ENCODE measurements at places on chromosomes 12 and 14.

GRCh38 chr12:59383079-59383822 lies 212.6 kb upstream of the SLC16A7 start:
- no peak for DNase-seq

GRCh38 chr12:32881702-32882101 lies 14.9 kb downstream of the PKP2 start:
- DNase-seq, result no peak

GRCh38 chr12:94749455-94749854 lies 99.1 kb upstream of the TMCC3 start:
- DNase-seq, result no peak

DNA sequence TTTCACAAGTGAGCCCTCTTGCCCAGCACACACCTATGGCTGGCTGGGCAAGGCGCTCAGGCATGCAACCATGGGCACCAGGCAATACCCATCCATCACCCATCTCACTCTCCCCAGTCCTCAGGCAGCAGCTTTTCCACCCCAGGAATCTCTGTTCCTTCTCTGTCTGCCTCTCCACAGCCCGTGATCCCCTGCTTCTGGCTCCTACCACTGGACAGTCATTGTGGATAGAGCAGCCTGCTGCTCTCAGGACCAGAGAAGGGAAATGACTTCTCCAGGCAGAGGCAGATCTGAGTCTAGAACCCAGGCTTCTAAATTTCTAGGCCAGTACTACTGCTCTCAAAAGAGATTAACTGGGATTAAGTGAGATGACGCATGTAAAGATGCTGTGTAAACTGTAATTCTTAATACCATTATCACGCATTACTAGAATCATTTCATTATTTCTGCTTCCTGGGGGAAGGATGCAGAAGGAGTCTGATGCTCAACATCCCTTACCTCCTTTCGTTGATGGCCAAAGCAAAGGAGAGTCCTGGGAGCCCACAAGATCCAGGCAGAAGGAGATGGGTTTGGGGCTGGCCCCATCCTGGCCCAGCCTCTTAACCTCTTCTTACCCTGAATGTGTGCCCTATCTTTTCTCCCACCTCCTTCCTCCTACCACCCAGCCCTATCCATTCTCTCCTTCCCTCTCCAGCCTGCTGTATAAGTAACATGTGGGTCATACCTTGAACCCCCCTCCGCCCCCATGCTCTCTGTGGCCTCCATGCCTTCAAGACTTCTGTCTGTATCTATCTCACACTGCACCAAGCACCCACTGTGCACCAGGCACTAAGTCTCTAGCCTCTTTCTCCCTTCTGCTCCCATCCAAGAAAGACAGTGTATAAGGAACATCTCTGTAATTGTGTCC lies 4.8 kb upstream of the AQP5 start:
- no peak for DNase-seq

- no peak for DNase-seq
These were observed 51.2 kb downstream of the ATF7IP start for GRCh38 chr12:14416658-14417057.

DNA sequence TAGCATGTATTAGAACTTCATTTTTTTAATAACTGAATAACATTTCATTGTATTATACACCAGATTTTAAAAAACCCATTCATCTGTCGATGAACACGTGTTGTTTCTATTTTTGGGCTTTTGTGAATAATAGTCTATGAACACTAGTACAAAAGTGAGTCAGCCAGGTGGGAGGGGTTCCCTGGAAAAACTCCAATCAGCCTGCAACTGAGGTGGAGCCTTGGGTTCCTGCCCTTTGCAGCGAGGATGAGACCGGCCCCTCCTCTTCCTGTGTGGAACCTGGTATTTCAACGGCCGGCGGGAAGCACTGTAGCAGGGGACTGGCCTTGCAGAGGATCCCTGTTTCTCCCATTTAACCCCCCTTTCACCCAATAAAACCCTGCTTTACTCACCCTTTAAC lies 56.1 kb downstream of the LMNTD1 start:
- DNase-seq, result no peak
